Inflammatory macrophage treated with lipopolysaccharide for 4 hours (primary cell): ENCODE measurements at places on chromosomes 11 and 22.

GRCh38 chr11:65452806-65453490, 30.4 kb downstream of the NEAT1 start:
- peak; percentile 96 for DNase-seq

DNA sequence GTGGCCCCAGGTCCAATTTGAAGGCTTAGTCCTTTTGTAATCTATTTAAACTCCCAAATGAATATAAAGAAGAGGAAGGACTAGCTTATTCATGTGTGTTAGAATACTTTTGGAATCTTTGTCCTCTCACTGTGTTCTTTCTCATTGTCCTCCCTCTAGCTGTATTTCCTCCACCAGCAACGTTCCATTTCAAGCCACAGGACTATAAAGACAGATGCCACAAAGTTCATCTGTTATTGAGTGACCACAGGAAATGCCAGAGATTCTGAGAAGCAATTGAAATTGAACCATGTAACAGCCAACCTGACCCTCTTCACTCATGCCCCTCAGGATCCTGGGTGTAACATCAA, 336.6 kb upstream of the API5 start:
- DNase-seq = no peak

GRCh38 chr11:8017894-8018483, 30.9 kb downstream of the EIF3F start:
- DNase-seq = no peak

DNA sequence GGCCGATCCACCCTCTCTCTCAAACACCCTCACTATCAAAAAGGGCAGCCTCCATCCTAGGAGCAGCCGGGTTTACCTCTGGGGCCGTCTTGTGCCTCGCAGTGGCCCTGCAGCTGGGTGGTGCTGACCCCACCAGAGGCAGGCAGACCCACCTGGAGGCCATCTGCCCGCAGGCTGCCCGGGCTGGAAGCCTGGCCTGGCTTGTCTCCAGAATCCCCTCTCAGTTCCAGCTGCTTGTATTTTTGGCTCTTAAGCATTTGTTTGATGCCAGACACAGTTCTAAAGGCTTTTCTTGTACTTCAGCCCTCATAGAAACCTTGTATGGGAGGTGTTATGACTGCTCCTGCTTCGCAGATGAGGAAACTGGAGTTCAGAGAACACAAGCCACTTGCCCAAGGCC, 4.2 kb upstream of the NFAM1 start:
- no peak for DNase-seq

DNA sequence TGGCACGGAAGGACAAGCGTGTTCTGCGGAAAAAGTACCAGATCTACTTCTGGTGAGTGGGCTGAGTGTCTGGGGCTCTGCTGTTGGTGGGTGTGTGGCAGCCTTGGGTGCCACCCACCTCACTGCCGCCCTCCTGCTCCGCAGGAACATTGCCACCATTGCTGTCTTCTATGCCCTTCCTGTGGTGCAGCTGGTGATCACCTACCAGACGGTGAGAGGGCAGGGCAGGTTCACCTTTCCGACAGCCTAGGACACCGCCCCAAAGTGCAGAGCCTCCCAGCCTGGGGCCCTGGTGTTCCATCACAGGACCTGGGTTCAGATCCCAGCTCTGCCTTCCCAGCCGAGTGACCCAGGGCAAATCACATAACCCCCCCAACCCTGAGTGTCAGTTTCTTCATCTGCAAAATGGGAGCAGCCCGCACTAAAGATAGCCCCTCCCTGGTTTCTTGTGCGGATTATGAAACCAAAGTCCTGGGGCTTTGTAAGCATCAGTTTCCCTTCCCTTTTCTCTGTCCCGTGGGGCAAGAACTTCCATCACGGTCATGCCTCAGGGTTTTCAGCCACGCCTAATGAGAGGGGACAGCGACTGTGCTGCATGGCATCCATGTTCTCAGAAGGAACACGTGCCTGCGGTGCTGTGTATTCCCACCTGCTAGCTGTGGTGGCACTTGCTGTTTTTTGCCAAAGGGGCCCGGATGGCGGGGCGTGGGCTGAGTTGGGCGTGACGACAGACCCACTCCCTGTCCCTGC, 9.8 kb upstream of the TAGLN start:
- peak; percentile 98 for DNase-seq

- DNase-seq = no peak
These were observed 18.8 kb upstream of the WDR74 start for GRCh38 chr11:62858201-62858600.

DNA sequence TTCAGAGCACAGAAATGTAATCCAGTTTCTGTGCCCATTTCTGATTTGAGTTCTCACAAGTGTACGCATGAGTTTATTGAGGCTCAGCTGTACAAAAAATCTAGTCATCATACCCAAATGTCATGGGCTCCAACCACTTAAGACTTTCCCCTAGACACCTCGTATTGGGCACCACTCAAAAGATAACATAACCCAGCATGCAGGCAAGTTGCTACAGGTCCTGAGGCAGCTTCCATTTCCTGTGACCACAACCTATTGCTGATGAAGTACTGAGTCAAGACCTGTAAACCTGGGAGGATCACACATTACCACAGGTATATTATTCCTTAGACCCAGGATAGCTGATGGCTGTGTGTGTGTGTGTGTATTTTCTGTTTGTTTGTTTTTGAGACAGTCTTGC, 95.2 kb downstream of the MRTFA start:
- DNase-seq = no peak

GRCh38 chr22:19855504-19856409, 1.1 kb upstream of the GNB1L start:
- DNase-seq = peak; percentile 31

GRCh38 chr22:39132281-39132680, 20.2 kb downstream of the CBX7 start:
- no peak for DNase-seq

DNA sequence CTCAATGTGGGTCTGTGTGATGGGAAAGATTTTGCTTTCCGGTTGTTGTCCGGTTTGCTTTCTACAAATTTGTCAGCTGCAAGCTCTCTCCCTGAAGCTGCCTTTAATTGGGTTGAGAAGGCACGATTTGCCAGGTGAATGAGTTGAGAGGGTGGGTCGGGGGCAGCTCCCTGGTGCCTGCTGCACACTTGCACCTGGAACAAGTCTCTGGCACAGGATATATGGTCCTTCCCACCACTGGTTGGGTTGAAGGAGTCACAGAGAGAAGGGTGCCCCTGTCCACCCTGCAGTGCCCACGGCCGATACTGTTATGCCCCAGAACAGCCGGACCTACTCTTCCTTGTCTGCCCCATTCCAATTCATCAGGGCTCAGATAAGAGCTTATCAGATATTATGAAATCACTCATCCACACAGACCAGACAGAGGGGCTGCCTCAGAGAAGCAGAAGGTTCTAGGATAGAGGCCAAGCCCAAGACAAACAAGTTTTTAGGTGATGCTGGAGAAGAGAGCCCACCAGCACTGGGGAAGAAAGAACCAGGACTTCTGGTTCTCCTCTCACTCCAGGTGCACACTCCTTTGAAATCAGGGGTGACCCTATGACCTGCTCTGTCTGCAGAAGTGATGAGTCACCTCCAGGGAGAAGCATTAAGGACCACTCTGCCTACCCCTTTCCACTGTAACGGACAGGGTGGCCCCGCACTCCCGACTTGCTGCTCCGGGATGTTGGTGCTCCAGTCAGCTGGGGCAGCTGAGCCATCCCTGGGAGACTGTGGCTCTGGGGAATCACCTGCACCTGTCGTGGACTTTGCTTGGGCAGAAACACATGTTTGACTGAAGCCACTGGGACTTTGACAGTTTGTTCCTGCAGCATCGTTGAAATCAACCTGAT, 45.3 kb downstream of the RTL6 start:
- DNase-seq = no peak

DNA sequence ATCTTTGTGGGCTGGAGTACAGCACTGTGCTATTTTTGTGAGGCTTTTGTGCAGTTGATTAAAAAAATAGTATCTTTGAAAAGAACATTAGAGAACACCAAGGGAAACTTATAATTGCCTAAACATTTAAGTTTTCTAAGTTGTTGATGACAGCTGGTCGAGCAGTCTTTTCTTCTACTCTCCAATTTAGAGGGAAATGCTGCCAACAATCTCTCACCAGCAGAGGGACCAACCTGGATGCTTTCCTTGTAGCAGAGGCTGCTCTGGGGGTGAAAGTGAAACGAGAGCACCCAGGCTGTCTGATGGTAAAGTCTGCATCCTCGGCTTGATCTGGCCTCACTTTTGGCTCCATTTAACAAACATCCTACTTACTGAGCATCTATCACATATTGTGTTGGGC, 1286.5 kb upstream of the TENM4 start:
- no peak for DNase-seq
